ENCODE measurements at places on chromosomes 4 and X. TPM values are rescaled to one million over a fixed set of nuclear protein-coding genes. Genes with fewer than 3 reads are reported as not detected.

DNA sequence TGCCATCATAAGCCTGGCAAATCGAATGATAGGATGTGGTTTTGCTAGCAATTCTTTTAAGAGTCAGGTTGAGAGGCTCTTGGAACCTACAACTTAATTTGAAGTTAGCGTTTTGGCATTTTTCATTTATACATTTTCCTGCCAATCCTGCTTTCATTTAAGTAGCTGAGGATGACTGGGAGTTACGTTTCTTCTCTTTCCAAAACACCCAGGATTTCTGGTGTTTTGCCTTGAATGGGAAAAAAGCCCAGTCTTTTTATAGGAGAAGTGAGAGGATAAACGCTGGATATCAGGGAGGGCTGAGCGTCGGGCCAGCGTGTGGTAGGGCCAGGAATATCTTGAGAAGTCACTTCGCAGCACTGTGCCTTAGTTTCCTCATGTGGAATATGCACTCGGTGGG lies 174.2 kb upstream of the HAND2 start:
- no peak for DNase-seq

DNA sequence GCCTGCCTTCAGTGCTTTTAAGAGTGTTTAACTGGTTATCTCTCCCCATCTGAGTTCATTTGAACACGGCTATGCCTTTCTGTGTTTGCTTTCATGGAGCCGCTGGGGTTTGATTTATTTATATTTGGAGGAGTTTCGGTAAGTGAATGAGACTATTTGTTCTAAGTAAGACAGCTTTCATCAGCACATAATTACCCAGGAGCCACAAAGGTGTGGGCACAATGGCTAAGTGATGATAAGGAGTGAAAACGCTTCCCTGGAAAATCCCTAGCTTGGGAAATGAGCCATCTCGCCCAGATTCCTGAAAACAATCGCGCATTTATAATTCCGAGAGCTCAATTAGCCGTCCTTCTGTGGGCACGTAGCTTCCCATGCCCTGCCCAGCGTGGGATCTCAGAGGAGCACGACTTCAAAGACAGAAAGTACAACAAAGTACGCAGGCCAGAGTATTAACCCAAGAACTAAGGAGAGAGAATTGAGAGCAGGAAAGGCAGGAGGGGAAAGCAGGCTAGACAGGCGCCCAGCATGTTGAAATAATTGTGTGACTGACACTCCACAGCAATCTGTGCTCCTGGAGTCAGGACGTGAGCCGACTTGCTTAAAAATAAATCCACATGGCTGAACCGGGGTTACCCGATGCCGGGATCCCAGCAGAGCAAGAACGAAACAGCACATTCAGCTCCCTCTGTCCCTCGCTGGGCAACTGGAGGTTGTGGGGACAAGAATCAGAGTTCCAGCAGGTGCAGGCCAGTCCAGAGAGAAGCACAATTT lies 99.0 kb downstream of the DHRSX start:
- DNase-seq = peak; percentile 90

DNA sequence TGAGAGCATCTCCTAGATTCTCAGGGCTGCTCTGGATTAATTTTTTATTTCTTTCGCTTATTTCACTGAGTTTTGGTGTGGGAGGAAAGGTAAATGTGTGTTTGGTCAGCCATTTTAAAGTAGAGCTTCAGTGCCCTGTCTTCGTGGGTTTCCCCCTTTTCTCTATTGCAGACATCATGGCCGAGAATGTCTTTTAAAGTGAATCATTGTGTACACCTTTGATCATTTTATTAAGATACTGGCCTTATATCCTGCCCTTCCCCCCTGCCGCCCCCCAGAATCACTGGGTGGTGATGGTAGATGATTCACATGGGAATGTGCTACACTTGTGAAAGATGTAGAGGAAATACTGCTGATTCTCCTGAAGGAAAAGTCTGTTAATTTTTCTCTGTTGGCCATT lies 23.8 kb downstream of the CDKL5 start:
- no peak for DNase-seq

TMEM150C gene
- 5.5 TPM for total RNA-seq

GRCh38 chrX:110214684-110215083 lies 103.2 kb downstream of the AMMECR1 start:
- no peak for DNase-seq

DNA sequence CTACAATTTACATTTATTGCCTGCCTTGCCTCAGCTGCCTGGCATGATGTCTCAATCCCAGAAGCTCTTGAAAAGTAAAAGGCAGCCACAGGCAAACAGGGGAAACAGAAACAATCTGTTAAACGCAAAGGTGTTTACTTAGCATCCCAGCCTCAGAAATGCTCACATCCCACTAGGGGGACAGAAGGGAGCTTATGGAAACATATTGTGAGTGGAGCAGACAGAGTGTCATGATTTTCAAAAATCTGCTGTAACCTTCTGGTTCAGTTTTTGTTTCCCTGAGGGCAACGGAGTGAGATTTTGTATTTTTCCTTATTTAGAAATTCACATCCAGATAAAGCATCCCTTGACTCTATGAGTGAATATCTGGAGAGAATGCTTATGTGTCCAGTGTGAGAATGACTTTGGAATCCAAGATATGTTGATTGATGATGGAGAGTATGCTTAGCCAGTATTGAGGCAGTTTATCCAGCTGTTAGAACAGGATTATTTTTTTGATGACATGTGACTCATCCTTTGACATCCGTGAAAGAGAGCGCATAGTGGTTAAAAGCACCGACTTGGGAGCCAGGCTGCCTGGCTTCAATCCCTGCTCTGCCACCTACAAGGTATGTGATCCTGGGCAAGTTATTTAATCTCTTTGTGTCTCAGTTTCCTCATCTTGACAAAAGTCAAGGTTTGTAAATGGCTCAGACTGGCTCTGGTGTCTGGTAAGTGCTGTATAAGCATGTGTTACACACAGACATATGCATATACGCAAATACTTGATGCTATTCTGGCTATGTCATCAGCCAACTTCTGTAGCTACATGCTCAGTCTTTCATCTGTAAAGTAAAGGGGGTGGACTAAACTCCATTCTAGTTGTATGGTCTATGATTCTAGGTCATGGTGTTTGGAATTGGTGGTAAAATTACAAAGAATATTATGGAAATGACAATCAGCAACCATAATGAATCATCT lies 381.2 kb downstream of the RAPGEF2 start:
- DNase-seq = no peak

DNA sequence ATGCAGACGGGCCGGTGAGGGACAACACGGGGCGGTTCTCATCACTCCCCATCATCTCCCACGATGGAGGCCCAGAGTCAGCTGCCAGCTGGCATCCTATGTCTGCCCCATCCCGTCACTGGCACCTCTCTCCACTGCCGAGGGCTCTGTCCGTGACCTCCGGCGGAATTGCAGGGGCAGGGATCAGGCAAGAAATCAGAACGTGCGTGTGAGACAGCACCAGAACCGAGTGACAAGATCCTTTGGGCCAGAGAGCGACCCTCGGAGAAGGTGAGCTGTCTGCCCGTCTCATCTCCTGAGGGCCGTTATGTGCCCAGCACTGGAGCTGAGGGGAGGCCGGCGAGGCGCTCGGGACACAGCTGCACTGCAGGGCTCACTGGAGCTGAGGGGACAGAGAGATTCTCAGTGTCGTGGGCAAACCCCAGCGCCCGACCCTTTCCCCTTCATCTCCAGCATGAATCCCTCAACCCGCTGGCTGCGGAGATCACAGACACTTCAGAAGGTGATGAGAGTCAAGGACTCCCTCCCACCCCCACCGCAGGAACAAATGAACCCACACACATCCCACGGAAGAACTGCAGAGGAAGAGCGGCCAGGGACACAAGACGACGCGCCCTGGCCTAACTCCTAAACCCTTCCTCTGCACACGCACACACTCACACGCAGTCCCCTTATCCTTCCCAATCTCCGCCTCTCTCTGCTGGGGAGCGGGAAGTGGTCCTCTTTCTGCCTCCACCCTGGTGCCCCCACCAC lies 128.7 kb downstream of the AFAP1 start:
- no peak for DNase-seq

DNA sequence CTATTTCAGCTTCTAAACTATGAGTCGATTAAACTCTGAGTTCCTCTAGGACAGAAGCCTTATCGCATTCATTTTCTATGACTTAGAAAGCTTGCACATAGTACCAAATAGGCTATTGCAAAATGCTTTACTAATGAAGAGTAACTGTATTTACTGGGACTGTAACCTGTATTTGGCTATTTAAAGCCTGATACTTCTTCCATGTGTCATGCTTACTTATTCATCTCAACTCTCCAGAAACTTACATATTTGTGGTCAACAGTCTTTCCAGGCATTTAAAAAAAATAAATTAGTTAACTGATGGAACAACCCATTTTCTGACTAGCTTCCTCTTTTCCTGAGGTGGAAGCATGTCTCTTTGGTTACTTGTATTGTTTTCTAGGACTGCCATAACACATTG lies 467.9 kb downstream of the PCDH11X start:
- DNase-seq = no peak

MSMO1 gene
- 7.7 TPM for total RNA-seq

DMP1 gene
- 0.11 TPM for total RNA-seq

GRCh38 chr4:7168106-7168505 lies 24.2 kb upstream of the SORCS2 start:
- DNase-seq = no peak

DNA sequence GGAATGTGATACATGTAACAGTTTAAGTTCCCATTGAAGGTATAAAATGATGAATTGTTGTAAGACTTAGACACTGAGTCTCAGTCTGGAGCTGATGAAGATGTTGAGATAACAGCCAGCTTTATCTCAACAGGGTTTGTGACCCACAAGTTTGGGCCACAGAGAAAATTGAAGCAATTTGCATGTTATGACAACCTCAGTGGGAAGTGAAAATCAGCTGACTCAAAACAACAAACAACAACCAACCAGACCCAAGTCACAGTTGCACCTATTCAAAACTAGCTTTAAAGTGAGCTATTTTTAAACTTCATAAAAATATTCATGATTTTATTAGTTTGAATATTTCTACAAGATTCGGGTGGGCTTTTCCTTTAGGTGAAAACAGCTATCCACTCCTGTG lies 8.0 kb downstream of the SFRP2 start:
- no peak for DNase-seq
